Mesothelial cell of epicardium (in vitro differentiated cells): ENCODE measurements at places on chromosomes 3 and 15. TPM values are rescaled to one million over a fixed set of nuclear protein-coding genes. Genes with fewer than 3 reads are reported as not detected.

Gene PLA1A
- not detected in 3 replicates for total RNA-seq

Gene SLC22A13
- 0.34 to 0.85 TPM (median 0.75 TPM) in 3 replicates for total RNA-seq

DNA sequence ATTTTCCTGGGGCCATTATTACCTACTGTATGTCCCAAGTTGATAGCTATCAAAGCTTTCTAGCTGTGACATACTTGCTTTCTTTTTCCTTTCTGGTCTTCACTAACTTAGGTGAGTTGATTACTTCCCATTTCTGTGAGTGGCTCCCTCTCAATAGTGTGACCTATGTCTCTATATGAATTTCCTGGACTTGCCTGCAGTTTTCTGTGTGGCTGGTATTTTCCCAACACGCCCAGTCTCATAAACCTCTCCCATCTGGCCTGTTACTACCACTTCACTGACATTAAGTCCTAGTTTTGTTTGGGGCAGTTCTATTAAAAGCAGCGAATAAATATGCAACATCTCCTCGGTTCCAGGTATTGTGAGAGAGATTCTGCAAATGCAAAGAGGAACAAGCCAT is 671.2 kb downstream of the SI start:
- H3K27ac ChIP-seq, result no peak overlapping the region
- H3K4me3 ChIP-seq, result no peak overlapping the region
- H3K4me1 ChIP-seq, result peaks cover 3% of the 10 kb centered on the region
- H3K27me3 ChIP-seq, result peaks cover 7% of the 10 kb centered on the region

DNA sequence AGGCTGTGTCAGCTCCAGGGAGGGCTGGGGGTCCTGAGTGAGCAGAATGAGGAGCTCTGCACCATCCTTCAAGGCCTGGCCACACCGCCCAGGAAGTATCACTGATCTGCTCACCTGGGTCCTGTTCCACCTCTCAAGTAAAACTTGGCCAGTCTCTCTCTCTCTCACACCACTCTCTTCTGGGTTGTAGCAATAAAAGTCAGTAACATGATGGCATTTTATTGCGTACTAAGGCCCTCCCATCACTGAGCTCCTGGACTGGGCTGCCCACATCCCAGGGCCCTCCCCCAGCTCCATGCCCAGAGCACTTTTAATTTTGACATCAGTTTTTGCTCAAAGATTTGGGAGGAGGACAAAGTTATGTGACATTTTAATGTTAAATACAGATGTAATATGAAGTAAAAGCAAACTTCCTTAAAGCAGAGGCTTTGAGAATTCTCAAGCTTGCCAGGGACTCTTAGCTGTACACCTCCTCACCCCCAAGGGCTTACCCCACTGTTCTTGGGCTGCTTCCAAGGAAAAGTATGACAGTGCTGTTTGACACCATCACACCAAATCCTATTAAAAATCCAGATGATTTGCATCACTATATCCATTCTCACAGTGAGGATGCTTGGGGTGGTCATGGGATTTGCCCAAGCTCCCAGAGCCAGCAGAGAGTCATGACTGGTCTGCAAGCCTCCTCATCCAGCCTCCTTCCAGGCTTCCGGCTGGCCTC is 105.1 kb upstream of the SLCO2A1 start:
- no peak for DNase-seq
- no peak overlapping the region for H3K27ac ChIP-seq
- no peak overlapping the region for H3K4me3 ChIP-seq

- H3K27ac ChIP-seq, result no peak overlapping the region
- no peak overlapping the region for H3K4me3 ChIP-seq
- H3K36me3 ChIP-seq, result no peaks in the 10 kb centered on the region
- H3K4me1 ChIP-seq, result no peaks in the 10 kb centered on the region
- H3K27me3 ChIP-seq, result peaks cover 26% of the 10 kb centered on the region
These were observed 25.2 kb upstream of the CCK start for GRCh38 chr3:42290966-42291714.

GRCh38 chr15:34331809-34332208 is 5.8 kb downstream of the SLC12A6 start:
- H3K4me3 ChIP-seq, result no peak overlapping the region
- H3K36me3 ChIP-seq, result no peaks in the 10 kb centered on the region
- no peak overlapping the region for H3K27ac ChIP-seq
- peaks cover 18% of the 10 kb centered on the region for H3K4me1 ChIP-seq
- no peak for DNase-seq
